ENCODE measurements at places on chromosomes 4 and X. TPM values are rescaled to one million over a fixed set of nuclear protein-coding genes. Genes with fewer than 3 reads are reported as not detected.
A peak's percentile ranks its signal among the peaks of the same experiment; 100 is the strongest.

The SGMS2 gene
- 0.16 TPM for total RNA-seq

The TRAM1L1 gene
- not detected for total RNA-seq

The IL1RAPL1 gene
- total RNA-seq: not detected

The ERVMER34-1 gene
- total RNA-seq: not detected

The FDCSP gene
- not detected for total RNA-seq

The RBMXL3 gene
- total RNA-seq: not detected

The SYNPO2 gene
- total RNA-seq: 0.18 TPM

The MAGEC1 gene
- total RNA-seq: not detected

The CCDC110 gene
- total RNA-seq: 1.0 TPM

The C4orf50 gene
- total RNA-seq: 0.12 TPM

DNA sequence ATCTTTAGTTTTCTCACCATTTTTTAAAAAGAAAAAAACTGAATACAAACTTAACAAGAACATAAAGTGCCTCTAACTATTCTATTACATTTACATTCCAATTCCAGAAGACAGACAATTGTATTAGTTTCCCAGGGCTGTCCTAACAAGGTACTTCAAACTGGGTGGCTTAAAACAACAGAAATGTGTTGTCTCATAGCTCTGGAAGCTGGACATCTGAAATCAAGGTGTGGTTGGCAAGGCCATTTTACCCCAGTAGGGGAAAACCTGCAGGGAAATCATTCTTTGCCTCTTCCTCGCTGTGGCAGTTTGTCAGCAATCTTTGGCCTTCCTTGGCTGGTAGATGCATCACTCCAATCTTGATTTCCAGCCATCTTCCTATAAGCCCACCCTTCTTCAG lies 37.5 kb upstream of the TMEM33 start:
- no peak for DNase-seq

- DNase-seq: no peak
Observed at GRCh38 chr4:173763389-173763788, 233.4 kb upstream of the HAND2 start.

DNA sequence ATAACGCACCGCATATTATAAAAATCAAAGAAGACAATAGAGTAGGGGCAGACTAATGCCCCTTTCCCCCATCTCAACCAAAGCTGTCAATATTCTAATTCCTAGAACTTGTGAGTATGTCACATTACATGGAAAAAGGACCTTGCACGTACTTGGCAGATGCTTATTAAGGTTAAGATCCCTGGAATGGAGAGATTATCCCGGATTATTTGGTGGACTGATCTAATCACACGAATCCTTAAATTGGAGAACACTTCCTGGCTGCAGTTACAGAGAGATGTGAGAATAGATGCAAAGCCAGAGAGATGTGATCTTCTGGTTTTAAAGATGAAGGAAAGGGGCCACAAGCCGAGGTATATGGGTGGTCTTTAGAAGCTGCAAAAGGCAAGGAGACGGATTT lies 548.7 kb downstream of the SPRY1 start:
- DNase-seq: no peak

GRCh38 chrX:9312922-9313867 lies 151.7 kb upstream of the TBL1X start:
- DNase-seq: peak; percentile 56

GRCh38 chr4:33057736-33058135 lies 2337.6 kb downstream of the PCDH7 start:
- no peak for DNase-seq

DNA sequence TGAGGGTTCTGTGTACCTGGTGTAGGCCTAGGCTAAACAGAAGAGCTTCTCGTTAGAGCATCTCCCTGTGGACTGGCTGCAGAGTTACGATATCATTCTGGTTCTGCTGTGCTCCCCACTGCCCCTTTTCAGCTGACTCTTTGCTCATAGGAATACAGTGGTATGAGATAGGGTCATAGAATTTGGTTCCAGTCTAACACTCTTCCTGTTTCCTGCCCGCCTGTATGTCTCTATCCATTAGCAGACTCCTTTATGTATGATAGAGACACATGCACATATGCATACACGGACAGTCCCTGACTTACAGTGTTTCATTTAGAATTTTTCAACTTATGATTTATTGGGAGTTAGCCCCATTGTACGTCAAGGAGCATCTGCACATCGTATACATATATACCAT lies 15.3 kb downstream of the RNF4 start:
- DNase-seq: no peak

GRCh38 chr4:102429553-102429952 lies 71.6 kb upstream of the NFKB1 start:
- no peak for DNase-seq

- no peak for DNase-seq
Observed at GRCh38 chr4:84726356-84726755, 143.4 kb downstream of the CDS1 start.

DNA sequence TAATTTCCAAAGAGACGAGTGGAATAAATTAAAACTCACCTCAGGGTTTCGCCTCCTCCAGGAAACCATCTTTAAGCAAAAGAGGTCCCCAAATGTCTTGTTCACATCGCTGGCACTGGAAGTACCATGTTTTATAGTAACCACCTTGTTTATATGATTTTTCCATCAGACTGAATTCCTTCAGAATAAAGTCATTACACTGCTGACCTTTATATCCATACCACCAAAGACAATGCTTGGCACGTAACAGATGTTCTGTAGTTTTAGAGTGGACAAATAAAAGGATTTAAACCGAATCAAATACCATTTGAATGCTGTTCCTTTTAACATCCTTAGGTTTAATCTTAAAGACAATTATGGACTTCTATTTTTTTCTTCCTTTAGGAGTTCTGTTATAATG lies 4.7 kb downstream of the NUDT6 start:
- DNase-seq: no peak

GRCh38 chr4:145821766-145822165 lies 116.9 kb downstream of the ZNF827 start:
- DNase-seq: no peak

DNA sequence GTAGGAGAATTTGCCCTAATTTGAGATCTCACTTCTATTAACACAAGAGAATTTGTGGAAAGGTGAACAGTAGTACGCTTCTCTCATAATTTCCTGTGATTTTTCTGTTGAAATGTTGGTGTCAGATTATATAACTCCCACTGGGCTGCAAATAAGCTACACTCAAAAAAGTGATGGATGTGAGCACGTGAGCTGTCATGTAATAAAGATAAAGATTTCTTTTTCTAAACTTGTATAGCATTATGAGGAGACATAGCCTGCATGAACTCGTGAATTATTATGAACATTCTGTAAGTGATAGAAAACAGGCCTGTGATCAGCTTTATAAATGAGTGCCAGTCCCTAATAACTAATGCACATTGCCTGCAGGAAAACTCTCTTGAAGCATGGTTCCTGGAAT lies 356.6 kb upstream of the ACTRT1 start:
- DNase-seq: no peak

GRCh38 chr4:82708982-82709381 lies 89.6 kb downstream of the SCD5 start:
- no peak for DNase-seq

- no peak for DNase-seq
Observed at GRCh38 chr4:141375855-141376254, 155.2 kb downstream of the ZNF330 start.

- no peak for DNase-seq
Observed at GRCh38 chr4:3287972-3288570, 4.8 kb upstream of the RGS12 start.

- DNase-seq: no peak
Observed at GRCh38 chr4:37675587-37676290, 10.4 kb downstream of the RELL1 start.

GRCh38 chr4:129043523-129043922 lies 49.8 kb downstream of the SCLT1 start:
- DNase-seq: no peak

GRCh38 chr4:41143311-41144039 lies 70.9 kb downstream of the APBB2 start:
- no peak for DNase-seq

DNA sequence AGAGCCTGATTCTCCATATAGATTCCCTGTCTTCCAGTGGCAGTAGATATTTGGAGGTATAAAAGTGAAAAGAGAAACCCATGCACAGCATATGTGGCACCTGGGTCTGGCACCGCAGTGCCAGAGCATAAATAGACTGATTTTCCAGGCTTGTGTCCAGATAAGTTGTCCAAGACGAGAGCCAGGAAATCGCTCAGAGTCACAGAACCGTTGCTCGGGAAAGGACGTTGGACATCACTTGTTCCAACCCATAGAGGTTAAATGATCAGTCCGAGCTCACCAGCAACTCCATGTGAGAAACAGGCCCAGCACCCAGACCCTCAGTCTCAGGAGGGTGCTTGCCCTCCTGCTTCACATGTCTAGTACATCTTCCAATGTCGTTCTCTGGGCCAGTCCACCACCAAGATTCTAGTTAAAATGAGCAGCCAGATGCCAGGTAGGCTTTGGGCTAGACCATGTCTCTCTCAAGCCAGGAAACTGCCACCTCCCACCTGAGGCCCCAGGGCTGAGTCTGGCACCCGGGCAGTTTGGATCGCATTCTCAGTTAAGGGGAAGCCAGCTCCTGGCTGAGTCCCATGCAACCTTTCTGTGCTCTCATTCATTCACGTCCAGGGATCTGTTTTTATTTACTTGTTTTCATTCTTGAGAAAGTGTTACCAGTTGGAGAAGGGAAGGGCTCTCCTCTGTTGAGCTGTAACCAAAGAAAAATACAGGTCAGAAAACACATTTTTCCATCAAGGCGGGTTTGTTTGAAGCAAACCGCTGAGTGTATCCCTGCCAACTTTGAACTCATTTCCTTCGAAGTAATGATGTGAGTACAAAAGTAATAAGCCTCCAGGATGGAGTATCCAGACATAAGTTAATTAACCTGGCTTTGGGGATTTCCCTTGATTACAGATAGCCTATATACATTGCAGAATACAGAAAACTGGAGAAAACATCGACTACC lies 91.7 kb downstream of the PHOX2B start:
- DNase-seq: no peak

DNA sequence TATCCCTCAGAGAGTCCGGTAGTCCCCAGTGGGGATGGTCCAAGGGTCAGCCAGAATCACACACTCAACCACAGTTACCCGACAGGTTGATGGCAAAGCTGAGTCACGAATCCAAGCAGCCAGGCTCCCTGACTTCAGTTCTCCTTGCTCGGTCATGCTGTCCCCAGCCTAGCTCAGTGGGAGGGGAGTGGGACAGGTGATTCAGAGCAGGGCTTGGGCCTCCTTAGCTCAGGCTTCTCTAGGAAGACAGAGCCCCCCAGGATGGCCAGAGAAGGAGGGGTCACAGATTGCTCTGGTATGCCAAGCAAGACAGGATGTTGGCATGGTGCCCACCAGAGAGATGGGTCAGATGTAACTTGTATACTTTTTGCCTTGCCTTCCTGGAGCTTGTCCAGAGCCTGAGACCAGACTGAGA lies 66.5 kb downstream of the EFNB1 start:
- no peak for DNase-seq

DNA sequence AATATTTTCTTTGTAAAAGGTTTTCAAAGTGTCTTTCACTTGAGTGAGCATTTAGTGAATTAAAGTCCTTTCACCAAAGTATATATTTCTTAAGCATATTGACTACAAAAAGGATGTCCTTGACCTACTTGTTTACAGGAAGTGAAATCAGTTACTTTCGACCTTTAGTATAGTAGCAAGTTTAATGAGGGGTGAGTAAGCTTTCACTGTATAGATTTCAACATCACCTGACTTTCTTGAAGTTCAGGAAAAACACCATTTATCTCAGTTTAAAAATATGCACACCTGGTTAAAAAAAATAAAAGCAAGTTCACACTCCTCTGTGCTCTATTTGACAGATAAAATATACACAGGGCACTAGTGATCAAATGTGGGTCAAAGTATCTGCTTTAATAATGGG lies 88.1 kb downstream of the CCSER1 start:
- no peak for DNase-seq

DNA sequence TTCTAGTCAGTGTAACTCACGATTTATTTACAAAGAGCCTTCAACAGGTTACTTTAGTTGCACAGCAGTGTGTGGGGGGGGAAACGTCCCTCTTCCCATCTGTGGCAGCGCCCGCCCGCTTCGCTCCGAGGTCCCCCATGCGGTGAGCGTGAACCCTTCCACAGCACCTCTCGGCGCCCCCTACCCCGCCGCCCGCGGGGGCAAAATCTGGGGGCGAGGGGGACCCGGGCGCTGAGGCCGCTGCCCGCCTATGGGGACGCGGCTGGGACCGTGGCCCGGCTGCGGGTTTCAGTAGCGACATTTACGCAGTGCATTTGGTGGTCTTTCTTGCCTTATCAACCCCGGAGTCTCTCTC lies 6.4 kb downstream of the NKX6-1 start:
- DNase-seq: no peak
